Colonic mucosa (tissue), 4 donors: ENCODE measurements at places on chromosomes 6 and 20.

DNA sequence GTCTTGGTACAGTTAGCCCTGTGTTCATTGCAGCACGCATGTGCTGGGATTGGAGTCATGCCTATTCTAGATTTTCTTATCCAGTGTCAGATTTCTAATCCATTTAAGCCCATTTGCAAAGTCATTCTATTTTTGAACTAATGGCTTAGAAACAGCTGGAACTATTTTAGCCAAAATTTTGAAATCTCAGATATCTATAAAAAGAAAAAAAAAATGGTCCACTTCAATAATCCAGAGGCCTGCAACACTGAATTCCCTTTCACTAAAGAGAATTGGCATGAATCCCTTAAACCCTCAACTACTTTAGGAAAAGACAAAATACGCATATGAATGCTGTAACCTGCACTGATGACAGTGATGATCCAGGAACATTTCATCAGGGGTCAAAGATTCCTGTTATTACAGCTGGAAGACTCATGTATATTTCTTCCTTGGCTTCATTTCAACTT is 1.5 kb downstream of the COL21A1 start:
- H3K27ac ChIP-seq, result no peak overlapping the region
- H3K4me3 ChIP-seq, result no peak overlapping the region
- no peaks in the 10 kb centered on the region for H3K4me1 ChIP-seq
- H3K36me3 ChIP-seq, result no peaks in the 10 kb centered on the region

- no peaks in the 10 kb centered on the region for H3K27me3 ChIP-seq
- no peaks in the 10 kb centered on the region for H3K4me1 ChIP-seq
- no peak for DNase-seq
- no peak overlapping the region for H3K27ac ChIP-seq
These were observed 42.4 kb downstream of the SCGN start for GRCh38 chr6:25694366-25694765.

GRCh38 chr20:38932457-38933120 is 6.4 kb downstream of the FAM83D start:
- no peaks in the 10 kb centered on the region for H3K4me1 ChIP-seq
- H3K4me3 ChIP-seq, result no peak overlapping the region
- DNase-seq, result no peak
- no peaks in the 10 kb centered on the region for H3K27me3 ChIP-seq

DNA sequence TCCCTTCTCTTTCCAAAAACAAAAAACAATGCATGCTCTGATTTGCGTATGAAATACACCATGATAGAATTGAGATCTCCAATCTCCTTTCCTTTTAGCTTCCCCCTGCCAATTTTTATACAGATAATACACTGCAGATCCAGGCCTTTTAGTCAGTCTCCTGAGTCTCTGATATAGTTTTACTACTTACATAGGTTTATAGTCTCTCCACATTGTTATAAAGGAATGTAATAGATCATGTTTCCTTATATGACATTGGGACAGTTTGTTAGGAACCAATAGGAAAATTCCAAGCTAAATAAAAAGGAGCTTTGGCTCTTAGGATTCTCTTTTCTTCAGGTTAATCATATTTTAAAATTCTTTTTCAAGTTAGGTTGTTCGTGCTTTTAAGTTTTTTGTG is 36.5 kb downstream of the TBPL1 start:
- no peak overlapping the region for H3K27ac ChIP-seq
- H3K27me3 ChIP-seq, result no peaks in the 10 kb centered on the region
- no peaks in the 10 kb centered on the region for H3K36me3 ChIP-seq
- no peak overlapping the region for H3K4me3 ChIP-seq
- no peaks in the 10 kb centered on the region for H3K4me1 ChIP-seq

DNA sequence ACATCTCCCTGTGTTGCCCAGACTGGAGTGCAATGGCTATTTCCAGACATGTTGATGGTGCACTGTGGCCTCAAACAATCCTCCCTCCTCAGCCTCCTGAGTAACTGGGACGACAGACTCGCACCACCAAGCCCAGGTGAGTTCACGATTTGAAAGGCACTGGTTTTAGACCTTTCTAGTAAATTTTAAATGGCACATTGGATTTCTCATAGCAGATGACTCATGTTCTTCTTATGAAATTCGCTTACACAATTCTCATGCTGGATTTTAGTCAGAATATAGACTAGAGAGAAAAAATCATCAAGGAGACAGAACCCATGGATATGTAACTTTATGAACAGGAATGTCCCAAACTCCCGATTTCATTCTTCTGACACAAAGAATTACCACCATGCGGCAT is 18.1 kb upstream of the PXDC1 start:
- no peaks in the 10 kb centered on the region for H3K27me3 ChIP-seq
- no peak overlapping the region for H3K27ac ChIP-seq
- no peaks in the 10 kb centered on the region for H3K4me1 ChIP-seq
- H3K4me3 ChIP-seq, result no peak overlapping the region

DNA sequence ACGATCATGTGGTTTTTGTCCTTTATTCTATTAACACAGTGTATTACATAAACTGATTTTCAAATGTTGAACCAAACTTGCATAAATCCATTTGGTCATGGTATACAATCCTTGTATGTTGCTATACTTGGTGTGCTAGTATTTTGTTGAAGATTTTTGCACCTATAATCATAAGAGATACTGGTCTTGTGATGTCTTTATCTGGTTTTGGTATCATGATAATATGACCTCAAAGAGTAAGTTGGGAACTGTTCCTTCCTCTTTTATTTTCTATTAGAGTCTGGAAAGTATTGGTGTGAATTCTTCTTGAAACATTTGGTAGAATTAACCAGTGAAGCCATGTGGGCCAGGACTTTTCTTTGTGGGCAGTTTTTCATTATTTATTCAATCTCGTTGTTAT is 65.3 kb downstream of the TRPC4AP start:
- H3K27ac ChIP-seq, result no peak overlapping the region
- H3K27me3 ChIP-seq, result no peaks in the 10 kb centered on the region
- H3K4me1 ChIP-seq, result no peaks in the 10 kb centered on the region
- no peaks in the 10 kb centered on the region for H3K36me3 ChIP-seq
- H3K4me3 ChIP-seq, result no peak overlapping the region

GRCh38 chr6:18406955-18407749 is 20.0 kb downstream of the RNF144B start:
- no peaks in the 10 kb centered on the region for H3K27me3 ChIP-seq
- no peak overlapping the region for H3K27ac ChIP-seq
- H3K4me3 ChIP-seq, result no peak overlapping the region
- no peaks in the 10 kb centered on the region for H3K4me1 ChIP-seq
- no peaks in the 10 kb centered on the region for H3K36me3 ChIP-seq
- DNase-seq, result no peak

GRCh38 chr6:161590961-161591627 is 317.2 kb upstream of the AGPAT4 start:
- no peak for DNase-seq
- no peaks in the 10 kb centered on the region for H3K36me3 ChIP-seq
- H3K4me3 ChIP-seq, result no peak overlapping the region
- no peaks in the 10 kb centered on the region for H3K27me3 ChIP-seq
- no peak overlapping the region for H3K27ac ChIP-seq
- H3K4me1 ChIP-seq, result no peaks in the 10 kb centered on the region

DNA sequence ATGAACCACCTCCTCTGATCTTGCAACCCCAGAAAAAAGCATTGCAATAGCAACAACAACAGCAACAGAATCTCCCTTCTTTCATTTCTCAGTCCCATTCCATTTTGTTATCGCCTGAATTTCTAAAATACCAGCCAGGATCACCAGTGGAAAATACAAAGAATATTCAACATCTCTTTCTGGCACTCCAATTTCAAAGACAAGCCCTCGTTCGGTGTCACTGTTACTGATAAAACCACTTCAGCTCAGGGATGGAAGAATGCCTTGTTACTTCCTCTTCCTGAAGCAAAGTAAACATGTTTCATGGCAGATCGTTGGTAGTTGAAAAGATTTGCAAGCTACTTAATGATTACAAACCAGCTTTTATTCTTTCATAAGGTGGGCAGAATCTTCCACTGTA is 94.0 kb upstream of the SPTLC3 start:
- H3K4me3 ChIP-seq, result no peak overlapping the region
- no peaks in the 10 kb centered on the region for H3K4me1 ChIP-seq
- H3K36me3 ChIP-seq, result no peaks in the 10 kb centered on the region
- no peak overlapping the region for H3K27ac ChIP-seq
